Stimulated activated CD4-positive, alpha-beta T cell treated with anti-CD3 and anti-CD28 coated beads, Interleukin-15, amount 100 ng/mL, for 1 hour (primary cell): ENCODE measurements at places on chromosomes 3 and 15.

DNA sequence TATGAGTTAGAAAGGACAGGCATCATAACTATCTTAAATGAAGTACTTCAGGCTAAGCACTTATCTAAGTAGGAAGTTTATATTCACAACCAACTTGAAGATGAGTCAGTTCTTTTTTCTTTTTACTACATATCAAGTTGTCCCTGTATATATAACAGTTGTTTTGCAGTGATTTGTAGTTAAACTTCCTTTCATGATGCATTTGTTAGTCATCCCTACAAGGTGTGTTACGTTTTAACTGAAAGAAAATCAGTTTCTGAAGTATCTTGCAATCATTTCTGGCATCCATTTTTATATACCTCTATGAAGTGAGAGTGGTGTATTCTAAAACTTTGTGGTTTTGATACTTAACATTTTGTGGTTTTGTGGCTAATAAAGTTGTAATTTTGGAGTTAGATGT, 46.1 kb downstream of the ZFAND6 start:
- DNase-seq: no peak

- DNase-seq: no peak
Measured at GRCh38 chr15:63606308-63606707, 9.1 kb downstream of the FBXL22 start.

GRCh38 chr15:50493625-50494024, 52.8 kb downstream of the USP50 start:
- DNase-seq: no peak

DNA sequence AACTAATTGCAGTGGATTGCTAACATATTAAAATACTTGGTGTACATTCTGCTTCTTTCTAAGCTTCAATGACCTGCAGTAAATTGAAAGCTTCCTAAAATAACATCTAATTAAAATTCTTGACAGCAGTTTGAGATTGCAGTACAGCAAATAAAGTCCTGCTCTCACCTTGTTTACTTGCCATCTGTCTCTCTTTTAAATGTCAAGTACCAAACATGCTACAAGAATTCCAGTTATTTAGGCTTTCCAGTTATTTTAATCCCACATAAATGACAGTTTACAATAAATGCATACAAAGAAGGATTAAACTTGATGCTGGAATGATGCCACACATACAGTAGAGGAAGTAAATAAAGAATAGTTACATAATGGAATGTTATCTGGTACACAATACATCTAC, 33.2 kb downstream of the CBLB start:
- no peak for DNase-seq

DNA sequence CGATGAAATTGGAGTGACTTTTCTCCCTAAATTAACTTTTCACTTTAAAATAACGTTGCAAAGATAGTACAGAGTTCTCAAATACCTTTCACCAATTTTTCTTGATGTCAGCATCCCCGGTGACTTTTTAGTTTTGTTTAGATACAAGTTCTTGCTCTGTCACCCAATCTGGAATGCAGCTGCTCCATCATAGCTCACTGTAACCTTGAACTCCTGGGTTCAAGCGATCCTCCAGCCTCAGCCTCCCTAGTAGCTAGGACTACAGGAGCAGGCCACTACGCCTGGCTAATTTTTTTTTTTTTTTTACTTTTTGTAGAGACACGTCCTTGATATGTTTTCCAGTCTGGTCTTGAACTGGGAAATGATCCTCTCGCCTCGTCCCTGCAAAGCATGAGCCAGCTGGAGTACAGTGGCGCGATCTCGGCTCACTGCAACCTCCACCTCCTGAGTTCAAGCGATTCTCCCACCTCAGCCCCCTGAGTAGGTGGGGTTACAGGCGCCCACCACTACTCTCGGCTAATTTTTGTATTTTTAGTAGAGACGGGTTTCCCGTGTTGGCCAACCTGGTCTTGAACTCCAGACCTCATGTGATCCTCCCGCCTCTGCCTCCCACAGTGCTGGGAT, 747 bp downstream of the NSUN3 start:
- no peak for DNase-seq

DNA sequence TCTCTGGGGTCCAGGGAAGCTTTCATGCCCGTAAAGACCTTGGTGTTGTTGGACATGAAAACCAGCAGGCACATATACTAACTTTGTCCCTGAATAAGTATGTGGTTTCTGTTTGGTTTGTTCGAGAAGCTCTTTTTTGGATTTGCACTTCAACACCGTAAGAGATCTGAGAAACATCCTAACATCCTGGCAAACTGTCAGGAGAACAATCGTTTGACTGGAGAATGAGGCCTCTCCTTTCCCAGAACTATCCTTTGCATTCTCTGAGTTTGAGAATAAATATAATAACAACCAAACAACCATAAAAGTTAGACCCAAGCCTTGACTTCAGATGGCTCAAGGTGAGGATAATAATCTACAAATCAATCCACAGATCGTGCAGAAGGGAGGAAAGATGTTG, 230.4 kb upstream of the WNT5A start:
- DNase-seq: no peak

DNA sequence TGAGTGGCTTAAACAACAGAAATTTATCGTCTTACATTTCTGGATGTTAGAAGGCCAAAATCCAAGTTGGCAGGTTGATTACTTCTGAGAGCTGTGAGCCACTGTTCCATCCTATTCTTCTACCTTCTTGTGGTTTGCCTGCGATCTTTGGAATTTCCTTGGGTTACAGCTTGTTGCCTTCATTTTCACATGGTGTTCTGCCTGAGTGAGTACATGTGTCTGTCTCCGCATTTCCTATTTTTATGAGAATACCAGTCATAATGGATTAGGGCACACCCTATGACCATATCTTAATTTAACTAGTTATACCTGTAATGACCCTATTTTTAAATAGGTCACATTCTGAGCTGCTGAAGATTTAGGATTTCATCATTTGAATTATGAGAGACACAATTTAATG, 294.3 kb downstream of the CNTN4 start:
- DNase-seq: no peak
